ENCODE measurements at places on chromosomes 3 and 15.
A peak's percentile ranks its signal among the peaks of the same experiment; 100 is the strongest.

DNA sequence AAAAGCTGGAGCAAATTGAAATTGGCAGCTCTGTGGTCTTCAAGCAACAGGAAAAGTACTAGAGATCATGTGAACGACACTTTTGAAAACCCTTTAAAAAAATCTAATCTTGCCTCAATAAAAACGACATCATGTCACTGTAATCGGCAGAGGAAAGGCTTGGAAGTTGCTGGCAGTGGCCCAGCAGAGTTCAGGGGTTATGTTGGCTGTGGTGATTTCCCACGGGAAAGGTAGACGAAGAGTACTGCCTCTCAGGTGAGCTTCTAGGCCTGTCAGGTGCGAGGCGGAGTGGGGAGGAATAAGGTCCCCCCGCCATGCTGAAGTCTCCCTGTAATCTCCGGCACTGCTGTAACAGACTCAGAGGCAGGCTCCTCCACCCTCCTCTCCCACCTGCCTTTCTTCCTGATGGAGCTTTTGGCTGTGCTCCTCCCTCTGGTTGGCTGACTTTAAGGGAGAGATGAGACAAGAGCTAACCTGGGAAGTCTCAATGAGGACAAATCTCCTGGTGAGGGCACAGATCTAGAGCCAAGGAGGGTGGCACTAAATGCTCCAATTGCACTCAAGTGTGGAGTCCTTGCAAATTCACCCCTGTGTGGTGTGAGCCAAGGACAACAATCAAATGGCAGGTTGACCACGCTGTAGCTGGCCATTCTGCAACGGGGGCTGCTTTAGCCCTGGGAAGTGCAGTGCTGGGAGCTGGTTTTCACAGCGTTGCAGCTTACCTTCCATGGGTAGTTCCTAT lies 18.7 kb upstream of the HES1 start:
- DNase-seq, result no peak

DNA sequence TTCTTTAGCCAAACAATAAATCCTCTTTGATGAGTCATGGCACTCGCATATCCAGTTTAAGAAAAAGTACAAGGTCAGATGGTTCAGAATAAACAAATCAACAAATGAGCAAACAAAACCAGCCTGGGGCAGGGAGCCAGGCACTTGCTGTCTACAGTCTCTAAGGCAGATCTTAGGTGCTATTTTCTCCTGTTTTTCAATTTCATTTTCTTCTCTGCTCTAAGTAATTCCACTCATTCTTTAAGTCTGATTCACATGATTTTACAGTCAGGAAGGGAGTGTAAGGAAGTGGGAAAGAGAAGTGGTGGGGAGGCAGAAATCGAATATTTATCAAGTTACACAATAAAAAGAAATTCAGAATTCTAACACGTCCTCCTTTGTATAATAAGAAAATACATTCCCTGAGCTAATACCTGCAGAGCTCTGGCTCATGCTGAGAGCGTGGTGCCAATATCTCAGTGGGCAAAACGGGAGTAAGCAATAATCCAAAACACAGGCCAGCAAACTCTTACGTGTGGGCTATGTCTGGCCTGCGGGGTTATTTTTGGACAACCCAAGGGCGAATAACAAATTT lies 298.6 kb downstream of the ADAMTS17 start:
- no peak for DNase-seq

GRCh38 chr15:38536201-38536676 lies 28.4 kb downstream of the RASGRP1 start:
- DNase-seq, result peak; percentile 6

DNA sequence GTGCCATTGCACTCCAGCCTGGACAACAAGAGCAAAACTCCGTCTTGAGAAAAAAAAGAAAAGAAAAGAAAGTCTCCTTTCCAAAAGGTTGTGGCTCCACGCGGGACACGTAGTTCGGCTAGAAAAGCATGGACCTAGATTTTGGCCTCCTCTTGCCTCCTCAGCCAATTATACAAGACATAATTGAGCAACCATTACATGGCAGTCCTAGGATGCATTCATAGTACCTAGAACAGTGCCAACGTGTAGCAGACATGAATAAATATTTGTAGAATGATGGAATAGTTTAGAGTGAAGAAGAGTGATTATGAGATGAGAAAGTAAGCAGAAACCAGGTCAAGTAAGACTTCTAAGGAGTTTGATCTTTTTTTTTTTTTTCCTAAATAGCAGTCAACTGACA lies 112.5 kb downstream of the ZNF609 start:
- no peak for DNase-seq

GRCh38 chr15:60529332-60529731 lies 50.4 kb upstream of the ICE2 start:
- no peak for DNase-seq

- DNase-seq, result no peak
Measured at GRCh38 chr15:93330912-93331544, 242.0 kb upstream of the RGMA start.

GRCh38 chr15:85164841-85165466 lies 183.3 kb downstream of the PDE8A start:
- DNase-seq, result no peak

DNA sequence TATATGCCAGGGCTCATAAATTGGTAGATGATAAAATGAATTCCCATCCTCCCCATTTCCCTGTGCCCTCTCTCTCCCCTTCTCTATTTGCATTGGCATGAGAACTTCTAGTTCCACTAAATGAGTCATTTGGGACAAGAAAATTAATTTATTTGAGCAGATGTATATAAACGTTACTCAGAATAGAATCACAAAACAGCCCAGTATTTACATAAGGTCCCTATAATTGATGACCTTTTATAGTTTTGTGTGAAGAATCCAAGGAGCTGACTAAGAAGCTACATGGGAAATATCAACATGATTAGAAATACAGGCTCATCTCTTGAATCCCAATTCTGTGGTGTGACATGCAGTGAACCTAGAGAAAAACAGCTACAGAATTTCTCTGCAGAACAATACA lies 617.7 kb upstream of the NR2F2 start:
- DNase-seq, result no peak

DNA sequence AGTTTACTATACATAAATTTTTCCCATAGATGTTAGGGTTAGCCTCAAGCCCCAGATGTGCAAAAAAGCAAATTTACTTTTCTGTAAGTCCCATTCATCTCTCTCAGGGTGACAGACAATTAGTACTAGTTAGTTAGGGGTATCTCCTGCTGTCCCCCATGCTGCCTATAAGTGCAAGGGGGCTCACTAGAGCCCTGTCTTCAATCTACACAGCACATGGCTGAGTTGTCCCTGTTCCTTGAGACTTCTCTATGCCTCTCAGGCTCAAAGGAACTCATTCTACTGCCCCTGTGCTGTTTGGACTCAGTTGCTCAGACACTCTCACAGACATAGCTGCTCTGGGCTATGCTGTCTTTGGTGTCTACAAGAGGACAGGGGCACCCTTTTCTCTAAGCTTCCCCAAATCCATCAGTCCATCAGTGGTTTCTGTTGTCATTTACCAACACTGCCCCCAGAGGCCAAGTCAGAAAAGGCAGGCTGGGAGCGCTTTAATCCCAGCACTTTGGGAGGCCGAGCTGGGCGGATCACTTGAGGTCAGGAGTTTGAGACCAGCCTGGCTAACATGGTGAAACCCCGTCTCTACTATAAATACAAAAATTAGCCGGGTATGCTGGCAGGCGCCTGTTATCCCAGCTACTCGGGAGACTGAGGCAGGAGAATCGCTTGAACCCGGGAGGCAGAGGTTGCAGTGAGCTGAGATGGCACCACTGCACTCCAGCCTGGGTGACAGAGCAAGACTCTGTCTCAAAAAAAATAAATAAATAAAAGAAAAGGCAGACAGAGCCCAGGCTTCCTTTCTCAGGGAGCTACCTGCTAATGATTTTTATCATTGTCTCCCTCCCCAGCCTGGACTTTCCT lies 31.4 kb upstream of the PRTG start:
- DNase-seq, result peak; percentile 2

GRCh38 chr3:187737006-187737367 lies 8.3 kb downstream of the BCL6 start:
- DNase-seq, result no peak

DNA sequence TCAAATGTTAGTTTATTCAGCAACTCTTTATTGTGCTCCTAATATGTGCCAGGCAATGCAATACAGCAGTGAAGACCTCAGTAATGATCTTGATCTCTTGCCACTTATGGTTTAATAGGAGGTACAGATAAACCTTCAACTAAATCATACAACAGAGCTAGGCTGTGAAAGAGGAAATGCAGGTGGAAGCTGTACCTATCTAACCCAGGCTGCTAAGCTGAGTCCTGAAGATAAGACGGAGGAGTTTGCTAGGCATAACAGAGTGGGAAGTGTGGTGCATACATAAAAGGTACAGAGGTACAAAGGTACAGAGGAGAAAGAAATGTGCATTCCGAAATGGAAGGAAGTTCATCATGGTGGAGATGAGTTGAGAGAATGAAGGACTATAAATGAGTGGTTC lies 35.0 kb downstream of the KBTBD8 start:
- DNase-seq, result no peak

- no peak for DNase-seq
Measured at GRCh38 chr3:1057436-1057835, 35.4 kb upstream of the CNTN6 start.
